Mesothelial cell of epicardium (in vitro differentiated cells): ENCODE measurements at places on chromosomes 11 and 22.

GRCh38 chr11:78961937-78962701 lies 387.5 kb upstream of the NARS2 start:
- H3K27ac ChIP-seq, result peak overlapping the region; percentile 81
- H3K4me3 ChIP-seq, result peak overlapping the region; percentile 72
- H3K27me3 ChIP-seq, result no peaks in the 10 kb centered on the region
- no peaks in the 10 kb centered on the region for H3K36me3 ChIP-seq
- peaks cover 68% of the 10 kb centered on the region for H3K4me1 ChIP-seq

DNA sequence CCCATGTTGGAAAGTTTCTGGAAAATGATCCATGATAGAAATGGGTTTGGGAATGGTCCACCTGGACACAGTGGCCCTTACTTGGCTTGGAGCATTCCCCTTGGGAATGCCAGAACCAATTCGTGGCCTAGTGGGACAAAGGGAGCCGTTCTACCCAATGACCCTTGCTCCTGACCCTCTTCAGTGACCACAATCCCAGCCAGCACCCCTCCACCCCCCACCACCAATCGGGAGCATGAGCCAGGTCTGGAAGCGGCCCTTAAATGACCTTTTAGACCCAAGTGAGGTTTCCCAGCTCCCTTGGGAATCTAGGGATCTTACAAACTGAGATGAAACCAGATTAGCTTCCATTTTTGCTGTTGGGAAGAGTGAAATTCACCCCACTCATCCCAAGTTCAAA lies 51.3 kb upstream of the CDON start:
- peak overlapping the region; percentile 55 for H3K27ac ChIP-seq
- peaks cover 54% of the 10 kb centered on the region for H3K4me1 ChIP-seq
- H3K4me3 ChIP-seq, result no peak overlapping the region
- H3K36me3 ChIP-seq, result no peaks in the 10 kb centered on the region

DNA sequence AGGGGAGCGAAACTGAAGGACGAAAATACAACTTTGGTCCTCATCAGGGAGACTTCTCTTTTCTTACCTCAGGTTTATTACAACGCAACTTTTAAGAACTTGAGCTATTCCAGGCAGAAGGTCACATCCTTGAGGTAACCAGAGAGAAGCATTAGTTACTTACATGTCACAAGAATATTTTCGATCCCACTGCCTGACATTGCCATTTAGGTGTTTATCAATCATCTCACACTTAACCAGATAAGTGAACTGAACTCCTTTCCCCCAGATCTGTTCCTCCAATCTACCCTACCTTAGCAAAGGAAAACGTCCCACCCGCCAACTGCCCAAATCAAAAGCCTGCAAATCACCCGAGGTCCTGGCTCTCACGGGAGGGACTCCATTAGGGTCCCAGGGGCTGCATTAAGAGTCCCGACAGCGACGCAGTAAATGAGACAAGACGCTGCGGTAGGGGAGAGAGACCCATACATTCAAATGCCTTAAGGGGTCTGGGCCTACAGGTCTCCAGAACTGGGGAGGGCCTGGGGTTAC lies 734 bp downstream of the ZNF280B start:
- H3K27me3 ChIP-seq, result peaks cover 15% of the 10 kb centered on the region
- peaks cover 8% of the 10 kb centered on the region for H3K4me1 ChIP-seq
- peaks cover 34% of the 10 kb centered on the region for H3K36me3 ChIP-seq

DNA sequence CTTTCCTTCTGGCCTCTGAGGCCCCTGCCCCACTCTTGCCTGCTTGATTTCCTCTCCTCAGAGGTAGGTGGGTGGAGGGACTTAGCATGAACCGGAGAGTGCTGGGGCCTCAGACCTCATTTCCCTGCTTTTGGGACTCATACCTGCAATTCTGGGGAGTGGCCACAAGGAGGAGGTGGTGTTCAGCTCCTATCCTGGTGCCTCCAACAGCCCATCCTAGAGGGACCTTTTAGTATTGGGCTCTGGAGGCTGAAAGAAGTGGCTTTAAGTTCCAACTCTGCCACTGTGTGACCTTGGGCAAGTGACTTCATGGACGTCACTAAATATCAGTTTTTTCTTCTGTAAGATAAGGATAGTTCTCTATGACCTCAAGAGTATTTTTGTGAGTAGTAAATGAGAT lies 98.6 kb downstream of the KIAA1671 start:
- H3K4me3 ChIP-seq, result no peak overlapping the region
- H3K36me3 ChIP-seq, result peaks cover 17% of the 10 kb centered on the region
- no peaks in the 10 kb centered on the region for H3K27me3 ChIP-seq
- H3K27ac ChIP-seq, result no peak overlapping the region
- H3K4me1 ChIP-seq, result no peaks in the 10 kb centered on the region

DNA sequence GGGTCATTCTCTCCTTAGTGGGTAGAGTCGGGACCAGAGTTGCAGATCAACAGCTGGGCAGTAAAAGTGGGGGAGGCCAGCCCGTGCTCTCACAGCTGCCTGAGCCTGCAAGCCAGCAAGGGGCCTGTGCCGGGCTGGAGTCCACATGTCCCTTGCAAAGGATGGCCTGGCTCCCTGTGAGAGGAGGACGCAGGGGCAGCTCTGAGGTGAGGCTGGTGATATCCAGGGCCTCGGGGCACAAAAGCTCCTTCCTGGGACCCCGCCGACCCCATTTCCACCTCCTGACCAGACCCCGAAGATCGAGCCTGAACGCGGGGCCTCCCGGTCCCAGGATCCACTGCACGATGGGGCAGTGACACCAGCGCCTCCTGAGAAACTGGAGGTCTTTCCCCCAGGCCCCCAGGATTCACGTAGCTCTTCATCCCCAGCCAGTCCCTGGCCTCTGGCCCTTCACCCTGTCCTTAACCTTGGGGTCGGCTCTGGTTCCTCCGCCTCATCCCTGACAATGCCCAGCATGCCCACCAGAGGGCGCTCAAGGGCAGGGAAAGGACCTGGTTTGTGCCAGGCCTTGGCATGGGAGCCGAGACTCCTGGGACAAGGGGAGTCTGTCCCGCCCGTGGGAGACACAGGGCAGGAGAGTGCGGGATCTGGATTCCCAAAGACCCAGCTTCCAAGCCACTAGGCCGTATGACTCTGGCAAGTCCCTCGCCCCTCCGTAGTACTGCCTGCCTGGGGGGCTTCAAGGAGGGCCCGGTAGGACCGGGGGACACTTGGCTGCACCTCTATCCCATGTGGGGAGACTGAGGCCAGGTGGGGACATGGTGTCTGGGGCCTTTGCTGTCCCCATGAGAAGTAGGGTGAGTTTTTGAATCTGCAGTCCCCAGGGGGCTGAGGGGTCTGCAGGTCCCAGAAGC lies 17.8 kb upstream of the WNT7B start:
- H3K36me3 ChIP-seq, result no peaks in the 10 kb centered on the region
- peaks cover 4% of the 10 kb centered on the region for H3K4me1 ChIP-seq
- no peak overlapping the region for H3K27ac ChIP-seq

- no peak for DNase-seq
- no peaks in the 10 kb centered on the region for H3K36me3 ChIP-seq
- H3K27ac ChIP-seq, result no peak overlapping the region
- no peaks in the 10 kb centered on the region for H3K4me1 ChIP-seq
- H3K27me3 ChIP-seq, result no peaks in the 10 kb centered on the region
- H3K4me3 ChIP-seq, result no peak overlapping the region
Observed at GRCh38 chr22:48669986-48670716, 1157.5 kb downstream of the BRD1 start.

- H3K4me3 ChIP-seq, result no peak overlapping the region
- no peaks in the 10 kb centered on the region for H3K27me3 ChIP-seq
- no peak overlapping the region for H3K27ac ChIP-seq
- DNase-seq, result no peak
Observed at GRCh38 chr11:2651826-2652271, 47.9 kb downstream of the KCNQ1OT1 start.

GRCh38 chr11:128814856-128815705 lies 52.0 kb downstream of the KCNJ1 start:
- H3K27ac ChIP-seq, result peak overlapping the region; percentile 94
- H3K4me1 ChIP-seq, result peaks cover 18% of the 10 kb centered on the region
- H3K4me3 ChIP-seq, result peak overlapping the region; percentile 30

DNA sequence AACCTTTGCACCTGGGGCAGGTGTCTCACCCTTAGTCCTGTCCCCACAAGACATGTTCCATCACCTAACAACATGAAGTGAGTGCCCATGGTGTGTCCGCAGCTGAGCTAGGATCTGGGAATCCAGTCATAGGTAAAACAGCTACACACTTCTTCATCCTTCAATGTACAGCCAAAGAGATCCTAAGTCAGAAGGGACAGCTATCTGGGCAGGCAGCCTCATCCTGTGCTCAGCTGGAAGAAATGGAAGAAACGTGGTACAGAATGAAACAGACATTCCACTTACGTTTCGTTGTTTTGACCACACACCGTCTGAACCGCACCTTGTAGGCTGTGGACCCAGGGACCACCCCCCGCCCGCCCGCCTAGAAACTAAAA lies 30.8 kb downstream of the PDGFB start:
- H3K27me3 ChIP-seq, result no peaks in the 10 kb centered on the region
- H3K4me1 ChIP-seq, result peaks cover 17% of the 10 kb centered on the region
- peak overlapping the region; percentile 95 for H3K27ac ChIP-seq
- H3K4me3 ChIP-seq, result no peak overlapping the region

GRCh38 chr11:76185931-76186401 lies 20.3 kb downstream of the WNT11 start:
- H3K27ac ChIP-seq, result peak overlapping the region; percentile 43
- no peaks in the 10 kb centered on the region for H3K27me3 ChIP-seq
- no peak overlapping the region for H3K4me3 ChIP-seq
- no peak for DNase-seq
- H3K4me1 ChIP-seq, result peaks cover 43% of the 10 kb centered on the region
- no peaks in the 10 kb centered on the region for H3K36me3 ChIP-seq

DNA sequence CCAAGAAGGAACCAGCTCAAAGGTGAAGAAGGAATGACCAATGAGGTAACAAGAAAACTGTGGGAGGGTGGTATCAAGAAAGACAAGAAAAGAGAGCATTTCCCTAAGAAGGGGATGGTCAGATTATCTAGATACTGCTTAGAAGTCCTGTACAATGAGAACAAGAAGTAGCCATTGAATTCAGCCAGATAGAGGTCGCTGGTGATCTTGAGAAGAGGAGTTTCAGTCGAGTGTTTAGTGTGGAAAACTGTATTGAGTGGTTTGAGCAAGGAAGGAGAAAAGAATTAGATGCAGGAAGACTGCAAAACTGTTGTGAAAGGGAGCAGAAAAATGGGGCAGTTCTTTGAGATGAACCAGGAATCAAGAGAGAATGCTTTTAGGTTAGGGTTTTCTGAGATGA lies 74.6 kb upstream of the FAT3 start:
- H3K36me3 ChIP-seq, result no peaks in the 10 kb centered on the region
- H3K4me3 ChIP-seq, result no peak overlapping the region
- DNase-seq, result no peak
- no peaks in the 10 kb centered on the region for H3K27me3 ChIP-seq
- no peak overlapping the region for H3K27ac ChIP-seq

- no peak for DNase-seq
- H3K27ac ChIP-seq, result no peak overlapping the region
- H3K36me3 ChIP-seq, result no peaks in the 10 kb centered on the region
- peaks cover 7% of the 10 kb centered on the region for H3K27me3 ChIP-seq
Observed at GRCh38 chr22:48177631-48178030, 1415.2 kb downstream of the TBC1D22A start.

DNA sequence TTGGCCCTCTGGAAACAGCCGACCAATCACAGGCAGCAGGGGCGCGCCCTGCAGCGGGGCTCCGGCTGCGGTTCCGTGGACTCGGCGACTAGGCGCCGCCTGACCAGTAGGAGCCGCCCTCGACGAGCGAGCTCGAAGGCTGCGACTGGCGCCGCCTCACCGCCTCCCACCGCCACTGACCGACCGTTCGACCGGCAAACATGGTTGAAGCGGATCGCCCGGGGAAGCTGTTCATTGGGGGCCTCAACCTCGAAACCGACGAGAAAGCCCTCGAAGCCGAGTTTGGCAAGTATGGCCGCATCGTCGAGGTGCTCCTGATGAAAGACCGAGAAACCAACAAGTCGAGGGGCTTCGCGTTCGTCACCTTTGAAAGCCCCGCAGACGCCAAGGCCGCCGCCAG lies at the start of gene RBMXL2:
TSS of gene RBMXL2 (plus strand) at position 78 of the 400 bp plus-strand sequence. CDS start at position 201, 123 bp downstream.
- H3K27me3 ChIP-seq, result peaks cover 17% of the 10 kb centered on the region
- H3K4me3 ChIP-seq, result no peak within 1 kb of the TSS
- no peak within 1 kb of the TSS for H3K27ac ChIP-seq
- H3K4me1 ChIP-seq, result no peaks in the 10 kb centered on the region

GRCh38 chr22:30296833-30297232 lies 7.5 kb upstream of the CASTOR1 start:
- H3K27ac ChIP-seq, result no peak overlapping the region
- H3K4me3 ChIP-seq, result no peak overlapping the region
- H3K27me3 ChIP-seq, result no peaks in the 10 kb centered on the region
- peaks cover 22% of the 10 kb centered on the region for H3K4me1 ChIP-seq
- DNase-seq, result no peak
- H3K36me3 ChIP-seq, result peaks cover 18% of the 10 kb centered on the region

- H3K4me3 ChIP-seq, result no peak overlapping the region
- H3K4me1 ChIP-seq, result peaks cover 25% of the 10 kb centered on the region
- peaks cover 4% of the 10 kb centered on the region for H3K27me3 ChIP-seq
- H3K27ac ChIP-seq, result no peak overlapping the region
- DNase-seq, result no peak
- H3K36me3 ChIP-seq, result no peaks in the 10 kb centered on the region
Observed at GRCh38 chr22:27380855-27381254, 420.7 kb downstream of the MN1 start.

- DNase-seq, result no peak
- no peak overlapping the region for H3K27ac ChIP-seq
- peaks cover 94% of the 10 kb centered on the region for H3K27me3 ChIP-seq
- peak overlapping the region; percentile 78 for H3K4me3 ChIP-seq
Observed at GRCh38 chr11:27722117-27722952, 22.1 kb upstream of the BDNF start.

DNA sequence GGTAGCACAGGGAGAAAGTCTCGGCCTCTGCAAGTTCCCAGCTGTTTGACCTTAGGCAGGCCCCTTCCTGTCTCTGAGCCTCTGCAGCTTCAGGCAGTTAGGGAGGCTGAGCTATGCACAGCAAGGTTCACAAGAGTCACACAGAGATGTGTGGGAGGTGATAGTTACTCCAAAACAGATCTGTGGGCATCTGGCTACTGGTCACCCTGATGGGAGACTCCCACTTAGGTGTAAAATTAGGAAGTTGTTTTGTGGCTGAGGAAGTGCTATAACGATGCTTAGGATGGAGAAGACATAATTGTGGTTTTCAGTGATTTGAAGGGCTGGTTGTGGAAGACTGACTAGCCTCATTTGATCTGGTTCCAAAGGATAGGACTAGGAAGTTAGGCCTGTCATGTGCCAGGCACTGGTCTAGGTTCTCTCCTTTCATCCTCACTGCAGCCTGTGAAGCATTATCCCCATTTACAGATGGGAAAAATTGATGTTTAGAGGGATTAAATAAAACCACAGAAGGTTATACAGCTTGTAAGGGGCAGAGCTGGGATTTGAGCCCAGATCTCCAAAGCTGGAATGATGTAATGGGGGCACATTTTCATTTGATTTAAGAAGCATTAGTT lies 13.5 kb downstream of the ACO2 start:
- no peaks in the 10 kb centered on the region for H3K27me3 ChIP-seq
- H3K36me3 ChIP-seq, result no peaks in the 10 kb centered on the region
- peaks cover 4% of the 10 kb centered on the region for H3K4me1 ChIP-seq
- H3K4me3 ChIP-seq, result no peak overlapping the region

- peaks cover 8% of the 10 kb centered on the region for H3K4me1 ChIP-seq
- no peak for DNase-seq
- no peak overlapping the region for H3K4me3 ChIP-seq
- no peak overlapping the region for H3K27ac ChIP-seq
Observed at GRCh38 chr22:48256776-48257684, 1494.6 kb downstream of the TBC1D22A start.
